ENCODE measurements at places on chromosomes 6 and 20.

- no peak for DNase-seq
Observed at GRCh38 chr6:42795651-42796050, 13.8 kb downstream of the BICRAL start.

GRCh38 chr6:32167761-32168262 lies 3.4 kb downstream of the EGFL8 start:
- no peak for DNase-seq

GRCh38 chr6:157224178-157224950 lies 99.0 kb downstream of the TMEM242 start:
- no peak for DNase-seq

- no peak for DNase-seq
Observed at GRCh38 chr6:153568628-153569027, 437.5 kb upstream of the RGS17 start.

DNA sequence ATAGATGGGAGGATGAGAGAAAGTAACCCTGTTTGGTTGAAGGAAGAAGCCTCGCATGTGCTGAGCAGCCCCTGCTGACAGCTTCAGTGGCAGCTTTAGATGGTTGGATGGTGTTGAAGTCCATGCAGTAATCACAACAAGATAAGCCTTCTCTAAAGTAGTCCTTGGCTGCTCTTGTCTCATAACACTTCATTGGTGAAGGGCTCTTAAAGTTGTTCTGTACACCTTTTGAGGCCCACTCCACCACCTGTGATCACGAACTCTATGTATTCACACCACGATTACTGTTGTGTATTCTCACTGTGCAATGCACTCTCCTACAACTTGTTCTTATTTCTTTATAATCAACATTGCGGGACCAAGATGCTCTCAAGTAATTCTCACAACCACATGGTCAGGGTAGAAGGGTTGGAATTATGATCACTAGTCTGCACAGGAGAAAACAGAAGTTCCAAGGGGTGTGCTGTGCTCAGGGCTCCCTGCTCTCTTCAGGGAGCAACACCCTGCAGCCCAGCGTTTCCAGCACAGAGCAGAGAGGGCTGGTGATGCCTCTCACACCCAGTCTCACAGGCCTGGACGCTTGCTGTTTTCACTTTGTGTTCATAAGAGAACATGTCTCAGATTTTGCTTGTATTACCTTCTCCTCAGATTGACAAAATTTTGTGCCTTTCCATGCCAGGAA lies 294.4 kb downstream of the SMOC2 start:
- DNase-seq: no peak

Data from NCI-H69 (cell line).